Stimulated activated CD8-positive, alpha-beta memory T cell treated with anti-CD3 and anti-CD28 coated beads, Interleukin-4, amount 100 ng/mL, for 48 hours (primary cell): ENCODE measurements at places on chromosomes 3 and 15.

DNA sequence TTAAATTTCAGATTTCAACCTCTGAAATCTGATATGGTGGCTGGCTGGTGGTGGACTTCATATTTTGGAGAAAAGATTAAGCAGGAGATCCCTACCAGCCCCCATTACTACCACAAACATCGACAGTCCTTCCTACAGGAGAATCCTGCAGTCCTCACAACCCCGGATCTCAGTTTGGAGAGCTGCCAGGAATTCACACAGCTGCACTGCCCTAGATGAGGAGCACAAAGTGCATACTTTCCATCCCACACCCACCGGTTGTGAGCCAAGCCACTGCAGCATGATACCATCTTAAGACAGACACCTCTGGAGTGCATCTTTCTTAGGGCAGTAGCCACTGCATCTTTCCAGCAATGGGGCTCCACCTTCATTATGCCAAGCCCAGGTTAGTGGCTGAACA lies 185.5 kb upstream of the GPR149 start:
- DNase-seq, result no peak

- no peak for DNase-seq
These were observed 52.7 kb upstream of the SCAANT1 start for GRCh38 chr3:63964681-63965485.

- no peak for DNase-seq
These were observed 127.8 kb downstream of the CMSS1 start for GRCh38 chr3:99945328-99945995.

DNA sequence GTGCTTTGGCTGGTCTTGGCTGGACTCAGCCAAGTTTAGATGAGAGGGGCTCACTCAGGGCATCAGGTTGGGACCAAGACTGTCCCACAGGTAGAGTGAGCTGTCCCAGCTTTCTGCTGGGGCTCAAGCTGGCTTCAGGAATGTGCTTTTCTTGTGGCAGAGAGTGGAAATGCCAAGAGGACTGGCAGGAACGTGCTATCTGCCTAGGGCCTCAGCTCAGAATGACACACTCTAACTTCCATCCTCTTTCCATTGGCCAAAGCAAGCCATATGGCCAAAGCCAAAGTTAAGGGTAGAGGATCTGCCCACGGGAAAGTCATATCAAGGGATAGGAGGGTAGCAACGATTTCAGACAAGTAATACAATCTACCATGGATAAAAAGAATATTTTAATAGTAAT lies 178.8 kb downstream of the ABHD5 start:
- DNase-seq, result no peak

DNA sequence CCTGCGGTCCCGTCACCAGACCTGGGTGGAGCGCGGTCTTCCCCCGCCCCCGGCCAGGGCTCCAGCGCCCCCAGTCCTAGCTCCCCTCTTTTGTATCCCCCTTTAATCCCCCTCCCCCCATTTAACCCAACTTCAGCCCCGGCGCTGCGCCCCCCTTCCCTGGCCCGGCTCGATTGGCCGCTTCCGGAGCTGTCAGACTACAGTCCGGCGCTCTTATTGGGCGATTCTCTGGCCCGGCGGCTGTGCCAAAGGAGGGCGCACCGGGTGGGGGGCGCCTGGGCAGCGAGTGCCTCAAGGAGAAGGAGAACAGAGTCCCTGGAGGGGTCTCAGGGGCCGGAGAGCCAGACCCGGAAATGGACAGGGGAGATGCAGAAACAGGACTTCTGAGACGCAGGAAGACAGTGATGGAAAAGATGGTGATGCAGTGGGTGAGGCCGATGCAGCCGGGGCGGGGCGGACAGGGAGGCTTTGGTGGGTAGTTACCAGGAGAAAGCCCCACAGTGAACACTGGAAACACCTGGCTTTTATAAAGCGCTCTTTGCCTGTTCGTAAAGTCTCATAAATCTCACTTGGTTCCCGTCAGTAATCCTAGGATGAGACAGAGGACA lies 1.2 kb upstream of the ADCY5 start:
- no peak for DNase-seq
